ENCODE measurements at places on chromosomes 12 and 14. TPM values are rescaled to one million over a fixed set of nuclear protein-coding genes. Genes with fewer than 3 reads are reported as not detected.

DNA sequence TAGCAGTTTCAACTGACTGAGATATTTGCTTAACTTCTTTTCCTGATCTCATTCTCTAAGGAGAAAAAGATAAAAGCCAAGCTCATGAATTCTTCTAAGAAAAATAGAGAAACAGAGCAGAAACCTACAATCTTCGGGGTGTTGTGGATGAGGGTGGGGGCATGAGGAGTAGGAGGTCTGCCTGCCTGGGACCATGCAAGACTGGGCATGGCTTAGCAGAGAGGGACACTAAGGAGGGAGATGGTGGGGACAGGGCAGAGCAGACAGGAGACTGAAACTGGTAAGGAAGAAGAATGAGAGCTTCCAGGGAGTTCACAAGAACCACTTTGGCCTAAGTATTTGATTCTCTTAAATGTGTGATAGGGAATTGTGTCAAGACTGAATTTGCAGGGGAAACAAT lies 188.0 kb downstream of the CFAP54 start:
- DNase-seq = no peak

GRCh38 chr14:22598896-22599244 lies 770 bp downstream of the ABHD4 start:
- peak; percentile 56 for DNase-seq

Gene PRKD1
- total RNA-seq = not detected

Gene IGFBP6
- total RNA-seq = 5.7 TPM

Gene BATF
- total RNA-seq = 185 TPM
